Thyroid gland (tissue), 4 donors: ENCODE measurements at places on chromosomes 4 and X. TPM values are rescaled to one million over a fixed set of nuclear protein-coding genes. Genes with fewer than 3 reads are reported as not detected.
A peak's percentile ranks its signal among the peaks of the same experiment; 100 is the strongest.

GRCh38 chr4:177411996-177412395 is 30.2 kb downstream of the AGA start:
- DNase-seq, result no peak

DNA sequence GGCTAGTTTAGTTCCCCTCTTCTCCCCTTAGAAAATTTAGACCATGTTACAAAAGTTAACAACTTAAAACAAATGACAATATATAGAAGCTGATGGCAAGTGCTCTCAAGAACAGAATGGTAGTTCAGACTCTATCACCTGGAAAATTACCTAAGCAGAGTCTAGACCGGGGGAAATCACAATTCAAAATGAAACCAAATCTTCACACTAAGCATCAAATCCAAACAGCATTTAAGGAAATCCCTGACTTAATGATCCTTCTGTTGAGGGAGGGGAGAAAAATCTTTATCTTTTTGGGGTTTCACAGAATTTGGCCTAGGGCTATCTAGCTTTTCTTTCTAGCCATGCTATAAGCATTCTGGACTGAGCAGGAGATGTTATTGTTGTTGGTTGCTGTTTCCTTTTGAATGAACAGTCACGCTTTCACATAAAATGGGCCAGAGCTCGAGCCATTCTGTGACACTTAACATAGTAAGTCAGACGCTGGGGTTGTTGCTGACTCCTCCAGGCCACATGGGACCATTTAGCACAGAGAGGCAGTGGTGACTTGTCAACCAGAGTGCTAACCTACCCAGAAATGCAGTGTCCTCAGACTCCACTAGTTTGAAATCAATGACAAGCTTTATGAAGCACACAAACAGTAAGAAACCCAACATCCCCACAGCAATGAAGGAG is 16.0 kb upstream of the LSM6 start:
- DNase-seq, result no peak

DNA sequence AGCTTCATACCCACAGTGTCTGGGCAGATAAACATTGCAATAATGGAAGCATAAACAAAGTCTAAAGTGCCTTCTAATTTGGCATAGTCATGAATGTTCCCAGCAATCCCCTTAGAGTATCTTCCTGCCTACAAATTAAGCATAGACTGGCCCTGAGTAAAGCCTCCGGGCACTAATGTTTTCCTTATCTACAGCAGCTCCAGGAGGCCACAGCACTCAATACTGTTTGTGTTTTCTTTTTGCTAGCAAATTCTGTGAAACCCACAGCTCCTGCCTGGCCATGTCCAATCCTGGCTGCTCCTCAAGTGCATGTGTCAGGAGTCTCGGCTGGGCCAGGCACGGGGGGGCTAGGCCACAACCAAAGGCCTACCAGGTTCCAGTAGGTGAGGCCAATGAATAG is 102.7 kb upstream of the TBC1D9 start:
- DNase-seq, result peak; percentile 67

Gene SLC16A2
- total RNA-seq, result 17.7 TPM

DNA sequence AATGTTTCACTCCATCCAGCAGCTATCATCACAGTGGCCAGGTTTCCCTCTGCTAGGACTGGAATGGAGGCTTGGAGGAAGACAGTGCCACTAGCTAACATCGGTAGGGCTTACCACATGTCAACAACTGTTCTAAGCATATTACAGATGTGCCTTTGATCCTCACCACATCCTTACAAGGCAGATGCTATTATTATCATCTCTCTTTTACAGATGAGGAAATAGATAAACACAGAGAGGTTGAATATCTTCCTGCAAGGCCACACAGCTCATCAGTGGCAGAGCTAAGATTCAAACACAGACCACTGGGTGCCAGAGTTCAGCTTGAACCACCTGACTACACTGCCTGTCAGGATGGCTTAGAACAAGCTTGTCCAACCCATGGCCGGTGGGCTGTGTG is 47.4 kb downstream of the MAMLD1 start:
- no peak for DNase-seq
